ENCODE measurements at places on chromosomes 1 and 21.

GRCh38 chr1:54584575-54584974, 36.5 kb downstream of the ACOT11 start:
- DNase-seq: no peak

GRCh38 chr1:183414365-183414764, 3.8 kb downstream of the NMNAT2 start:
- no peak for DNase-seq

DNA sequence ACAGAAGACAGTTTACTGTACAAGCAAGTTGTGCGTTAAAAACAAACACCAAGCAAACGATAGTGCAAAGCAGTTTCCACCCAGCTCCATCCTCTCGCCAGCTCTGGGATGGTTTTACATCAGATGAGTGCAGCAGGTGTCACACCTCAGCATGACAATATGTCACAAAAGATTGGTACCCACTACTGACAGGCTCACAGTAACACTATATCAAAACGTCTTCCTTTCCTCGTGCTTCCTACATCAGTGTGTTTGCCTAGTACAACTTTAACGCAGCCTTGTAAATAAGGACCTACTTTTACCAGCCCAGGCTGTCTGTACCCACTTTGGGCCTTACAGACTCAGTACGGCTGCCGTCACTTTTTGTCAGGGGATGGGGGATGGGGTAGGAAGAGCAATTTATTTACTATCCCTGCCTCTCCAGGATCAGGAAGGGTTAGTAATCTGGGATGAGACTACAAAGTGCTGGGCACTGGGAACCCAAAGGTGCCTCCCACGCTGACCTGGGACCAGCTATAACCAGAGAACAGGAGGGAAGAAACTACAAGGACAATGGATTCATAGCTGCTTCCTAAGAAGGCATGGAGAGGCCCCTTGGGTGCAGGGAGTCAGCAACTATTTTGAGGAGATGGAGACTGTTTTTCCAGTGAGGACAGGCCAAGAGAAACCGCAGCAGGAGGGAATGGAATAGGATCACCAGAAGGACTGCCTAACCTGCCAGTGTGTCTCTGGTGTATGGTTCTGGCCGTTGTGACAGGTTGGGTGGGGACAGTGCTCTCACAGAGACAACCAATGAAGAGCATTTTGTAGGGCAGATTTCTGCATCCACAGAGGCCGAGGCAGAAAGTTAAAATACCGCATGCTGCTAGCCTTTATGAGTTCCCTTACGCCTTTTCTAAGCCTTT, 30.2 kb downstream of the RUNX3 start:
- no peak for DNase-seq

GRCh38 chr21:33642896-33643657, 776 bp downstream of the ITSN1 start:
- DNase-seq: no peak

- DNase-seq: no peak
These were observed 251.4 kb downstream of the FAM72C start for GRCh38 chr1:143720087-143721023.

GRCh38 chr1:162271972-162272371, 104.7 kb downstream of the SPATA46 start:
- DNase-seq: no peak

- DNase-seq: no peak
These were observed 67.5 kb upstream of the MUTYH start for GRCh38 chr1:45407629-45408287.
